ENCODE measurements at places on chromosomes 6 and 20.
A peak's percentile ranks its signal among the peaks of the same experiment; 100 is the strongest.

GRCh38 chr6:136524936-136525413, 25.2 kb downstream of the MAP7 start:
- DNase-seq: no peak

- peak; percentile 73 for DNase-seq
These were observed 71.5 kb downstream of the HFE start for GRCh38 chr6:26158581-26159356.

DNA sequence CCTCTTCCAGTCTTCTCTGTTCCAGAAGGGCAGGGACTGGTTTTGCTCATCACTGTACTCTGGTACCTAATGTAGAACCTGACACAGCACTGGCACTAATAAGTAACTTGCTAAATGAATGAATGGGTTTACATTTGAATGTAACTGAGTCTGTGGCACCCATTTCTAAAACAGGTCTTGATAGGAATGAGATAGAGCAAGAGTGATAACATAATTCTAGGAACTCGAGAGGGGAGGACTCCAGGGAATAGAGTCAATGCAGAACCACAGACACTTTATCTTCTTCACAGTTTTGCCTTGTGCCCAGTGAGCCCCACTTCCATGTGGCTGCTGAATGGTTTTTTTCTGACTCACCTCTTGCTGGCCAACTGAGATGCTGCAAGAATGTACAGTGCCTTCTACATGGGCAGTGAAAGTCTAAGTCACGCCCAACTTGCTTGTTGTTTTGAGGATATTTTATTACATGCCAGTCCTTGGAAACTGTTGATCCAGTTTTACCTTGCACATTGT, 61.1 kb downstream of the TBC1D7 start:
- no peak for DNase-seq

DNA sequence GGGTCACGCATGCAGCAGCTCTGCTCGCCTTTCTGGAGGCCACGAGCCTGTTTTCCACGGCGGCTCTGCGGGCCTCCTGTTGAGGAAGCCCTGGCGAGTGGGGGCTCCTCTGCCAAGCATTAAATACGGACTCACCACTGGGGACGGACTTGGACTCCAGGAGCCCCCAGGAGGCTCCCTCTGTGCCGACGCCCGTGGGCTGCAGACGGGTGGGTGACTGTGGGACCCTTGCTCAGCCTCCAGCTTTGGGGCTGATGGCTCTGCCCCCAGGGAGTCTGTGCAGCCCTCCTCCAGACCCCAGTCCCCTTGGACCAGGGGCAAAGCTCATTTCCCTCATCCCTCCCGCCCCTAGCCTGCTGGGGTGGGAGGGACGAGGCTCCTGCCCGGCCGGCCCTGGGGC, 236.2 kb downstream of the TAF4 start:
- DNase-seq: no peak

DNA sequence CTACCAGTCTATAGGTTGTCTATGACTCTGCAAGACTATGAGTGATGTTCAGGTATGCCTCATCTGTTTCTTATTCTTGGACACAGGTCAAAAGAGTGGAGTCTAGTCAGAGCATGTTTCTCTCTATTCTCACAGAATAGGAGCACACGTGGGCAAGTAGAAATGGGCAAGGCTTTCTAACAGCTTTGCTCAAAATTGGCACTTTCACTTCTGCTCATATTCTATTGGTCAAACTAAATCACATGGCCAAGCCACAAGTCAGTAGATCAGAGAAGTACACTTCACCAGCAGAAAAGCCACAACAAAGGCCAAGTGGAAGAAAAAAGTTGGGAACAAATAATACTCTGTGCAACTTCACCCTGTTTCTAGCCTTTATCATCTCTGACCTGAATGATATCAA, 354.5 kb upstream of the SYNCRIP start:
- DNase-seq: no peak

DNA sequence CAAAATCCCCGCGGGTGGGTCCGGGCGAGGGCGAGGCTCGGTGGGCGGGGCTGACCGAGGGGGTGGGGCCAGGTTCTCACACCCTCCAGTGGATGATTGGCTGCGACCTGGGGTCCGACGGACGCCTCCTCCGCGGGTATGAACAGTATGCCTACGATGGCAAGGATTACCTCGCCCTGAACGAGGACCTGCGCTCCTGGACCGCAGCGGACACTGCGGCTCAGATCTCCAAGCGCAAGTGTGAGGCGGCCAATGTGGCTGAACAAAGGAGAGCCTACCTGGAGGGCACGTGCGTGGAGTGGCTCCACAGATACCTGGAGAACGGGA, 809 bp downstream of the HLA-G start:
- no peak for DNase-seq

- DNase-seq: no peak
These were observed 87.6 kb downstream of the AGPAT4 start for GRCh38 chr6:161186173-161186769.

DNA sequence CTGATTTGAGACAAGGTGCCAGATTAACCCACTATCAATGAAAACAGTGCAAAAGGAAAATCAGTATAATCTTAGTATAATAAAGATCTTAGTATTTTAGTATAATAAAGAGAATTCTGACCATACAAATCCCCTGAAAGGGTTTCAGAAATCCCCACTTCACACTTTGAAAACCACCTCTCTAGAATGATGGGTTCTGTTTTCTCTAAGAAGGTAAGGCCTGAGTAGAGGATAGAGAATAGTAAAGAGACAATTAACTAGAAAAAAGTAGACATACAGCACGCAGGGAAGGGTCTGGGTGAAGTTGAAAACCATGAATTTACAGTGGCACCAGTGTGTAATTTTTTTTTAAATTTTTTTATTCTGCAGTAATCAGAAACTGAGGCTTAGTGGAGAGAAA, 73.6 kb downstream of the REV3L start:
- no peak for DNase-seq

DNA sequence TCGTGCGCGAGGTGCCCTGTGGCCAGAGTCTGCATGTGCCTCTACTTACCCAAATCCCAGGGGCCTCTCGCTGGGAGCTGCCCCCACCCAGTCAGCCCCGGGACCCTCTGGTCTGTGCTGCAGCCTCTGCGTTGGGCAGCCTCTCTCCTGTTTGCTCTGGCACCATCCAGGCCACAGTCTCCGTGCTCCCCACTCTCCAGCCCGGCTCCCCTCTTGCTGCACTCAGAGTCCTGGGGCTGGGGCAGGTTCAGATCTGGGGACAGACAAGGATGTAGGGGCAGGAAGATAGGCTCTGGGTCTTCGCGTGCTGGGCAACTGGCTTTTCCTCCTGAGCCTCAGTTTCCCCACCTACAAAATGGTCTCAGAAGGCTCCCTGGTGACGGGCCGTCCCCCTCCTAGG, 70.8 kb upstream of the GATA5 start:
- no peak for DNase-seq

DNA sequence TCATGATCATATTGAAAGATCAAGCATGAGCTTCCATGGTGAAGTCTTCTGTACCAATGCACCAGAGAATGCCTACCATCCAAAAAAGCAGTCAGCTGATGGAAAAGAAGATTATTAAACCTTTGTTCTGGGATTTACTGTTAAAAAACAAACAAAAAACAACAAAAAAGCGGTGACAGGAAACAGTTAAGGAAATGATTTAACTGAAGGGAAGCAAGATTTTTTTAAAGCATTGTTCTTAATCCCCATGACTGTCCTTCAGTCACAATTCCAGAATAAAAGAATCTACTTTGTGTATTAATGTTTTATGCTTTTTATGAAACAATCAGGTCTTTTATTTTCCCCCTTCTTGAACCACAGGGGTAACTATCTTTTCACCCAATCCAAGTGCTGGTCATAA, 23.9 kb downstream of the FAM162B start:
- DNase-seq: no peak

DNA sequence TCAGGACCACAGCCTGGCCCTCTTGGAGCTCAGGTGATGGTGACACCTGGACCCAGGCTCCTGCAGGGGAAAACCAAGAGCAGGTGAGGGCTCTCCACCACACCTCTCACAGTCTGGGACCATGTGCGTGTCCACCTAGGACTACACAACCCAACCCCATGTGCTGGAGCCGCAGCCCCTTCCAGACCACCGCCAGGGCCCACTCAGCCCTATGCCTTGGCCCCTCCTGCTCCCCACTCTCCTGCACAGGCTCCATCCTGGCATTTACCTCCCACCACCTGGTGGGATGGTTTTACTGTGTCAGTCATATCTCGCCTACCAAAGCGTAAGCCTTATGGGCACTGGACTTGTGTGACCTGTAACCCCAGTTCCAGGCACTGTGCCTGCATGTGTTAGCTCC, 13.1 kb upstream of the ADAM33 start:
- no peak for DNase-seq

DNA sequence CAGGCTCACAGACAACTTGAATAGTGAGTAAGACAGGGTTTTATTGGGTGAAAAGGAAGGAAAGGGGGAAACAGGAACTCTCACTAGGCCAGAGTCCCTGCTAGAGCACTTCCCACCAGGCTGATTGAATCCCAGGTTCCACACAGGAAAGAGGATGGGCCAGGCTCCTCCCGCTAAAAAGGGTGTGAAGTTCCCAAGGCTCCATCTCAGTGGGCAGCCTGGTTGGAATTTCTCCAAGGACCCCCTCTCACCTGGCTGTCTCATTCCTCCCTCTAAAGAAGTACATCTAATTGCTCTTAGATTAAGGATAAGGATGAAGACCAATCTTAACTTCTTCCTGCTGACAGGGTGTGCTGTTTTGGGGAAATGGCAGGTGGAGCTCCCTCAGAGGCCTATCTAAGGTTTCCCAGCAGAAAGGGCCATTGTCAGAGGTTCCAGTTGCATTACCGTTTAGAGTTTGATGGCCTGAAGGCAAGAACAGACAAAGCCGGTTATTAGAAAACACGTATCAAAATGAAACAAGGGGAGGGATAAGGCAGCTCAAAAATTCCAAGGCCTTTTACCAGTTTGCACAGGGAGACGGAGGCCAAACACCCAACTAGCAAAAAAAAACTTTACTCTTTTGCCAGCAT, 21.5 kb downstream of the COL19A1 start:
- DNase-seq: no peak

DNA sequence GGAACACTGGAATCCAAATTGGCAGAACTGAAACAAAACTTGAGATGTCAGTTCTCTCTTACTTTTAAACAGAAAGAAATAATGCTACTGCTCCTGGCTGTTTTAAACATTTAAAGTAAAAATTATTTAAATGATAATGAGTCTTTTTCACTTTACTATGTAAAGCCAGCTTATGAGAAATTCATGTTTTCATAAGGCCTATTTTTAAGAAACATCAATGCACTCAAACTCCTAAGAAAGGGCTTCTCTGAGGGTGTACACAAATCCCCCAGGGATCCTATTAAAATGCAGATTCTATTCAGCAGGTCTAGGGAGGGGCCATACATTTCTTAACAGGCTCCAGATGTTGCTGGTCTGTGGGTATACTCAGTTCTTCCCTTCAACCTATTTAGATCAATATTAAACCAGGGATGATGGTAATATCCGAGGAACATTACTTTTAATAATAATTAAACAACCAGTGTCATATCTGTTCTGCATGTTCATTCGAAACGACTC, 2.3 kb downstream of the FERMT1 start:
- no peak for DNase-seq

DNA sequence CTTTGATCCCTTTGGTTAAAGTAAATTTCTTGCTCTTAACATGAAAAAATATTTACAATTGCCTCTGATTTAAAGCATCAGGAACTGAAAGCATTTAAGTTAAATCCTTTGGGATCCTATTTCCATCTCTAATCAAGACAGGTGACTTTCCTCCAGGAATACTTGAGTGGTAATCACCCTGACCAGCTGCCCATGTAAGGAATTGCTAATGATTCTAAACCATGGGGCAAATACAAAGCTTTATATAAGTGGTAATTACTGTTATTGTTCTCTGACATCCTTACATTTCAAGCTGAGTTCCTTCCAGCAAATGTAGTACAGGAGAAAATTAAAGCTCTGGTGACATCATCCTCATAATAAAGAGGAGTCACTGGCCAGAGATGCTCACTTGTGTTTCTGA, 100.6 kb downstream of the CRYBG1 start:
- DNase-seq: no peak

DNA sequence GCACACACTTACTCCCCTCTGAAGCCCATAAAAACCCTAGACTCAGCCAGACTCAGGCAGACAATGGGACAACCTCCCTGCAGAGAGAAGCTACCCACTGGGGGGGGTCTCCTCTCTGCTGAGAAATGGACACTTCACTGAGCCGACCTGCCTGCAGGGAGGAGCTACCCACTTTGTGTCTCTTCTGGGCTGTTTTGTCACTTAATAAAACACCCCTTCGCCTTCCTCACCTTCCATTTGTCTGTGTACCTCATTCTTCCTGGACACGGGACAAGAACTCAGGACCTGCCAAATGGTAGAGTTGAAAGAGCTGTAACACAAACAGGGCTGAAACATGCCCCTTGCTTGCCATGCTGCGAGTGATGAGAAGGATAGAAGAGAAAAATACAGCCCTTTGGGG, 151.7 kb upstream of the HDDC2 start:
- DNase-seq: no peak

DNA sequence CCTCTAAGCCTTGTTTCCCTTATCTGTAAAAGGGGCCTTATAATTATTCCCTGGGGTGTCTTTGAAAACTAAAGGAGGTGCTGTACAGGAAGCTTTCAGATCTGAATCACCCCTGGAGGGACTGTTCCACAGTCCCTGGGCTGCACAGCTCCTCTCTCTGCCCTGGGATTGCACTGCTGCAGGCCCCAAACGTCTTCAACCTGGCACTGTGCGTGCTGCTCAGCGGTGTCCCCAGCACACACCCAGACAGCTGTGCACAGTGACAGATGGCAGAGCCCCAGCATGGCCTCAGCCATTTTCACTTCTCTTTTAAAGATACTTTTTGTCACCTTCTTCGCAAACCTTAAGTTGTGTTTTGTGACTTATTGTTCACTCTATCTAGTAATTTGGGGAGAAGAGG, 50.7 kb upstream of the INSM1 start:
- DNase-seq: no peak

- no peak for DNase-seq
These were observed 13.3 kb upstream of the ENPP5 start for GRCh38 chr6:46184114-46184513.

GRCh38 chr6:16163066-16163465, 34.2 kb downstream of the MYLIP start:
- DNase-seq: no peak

- DNase-seq: no peak
These were observed 40.3 kb downstream of the AKAP7 start for GRCh38 chr6:131175564-131175963.

- DNase-seq: no peak
These were observed 47.0 kb upstream of the BMP5 start for GRCh38 chr6:55922406-55922805.

DNA sequence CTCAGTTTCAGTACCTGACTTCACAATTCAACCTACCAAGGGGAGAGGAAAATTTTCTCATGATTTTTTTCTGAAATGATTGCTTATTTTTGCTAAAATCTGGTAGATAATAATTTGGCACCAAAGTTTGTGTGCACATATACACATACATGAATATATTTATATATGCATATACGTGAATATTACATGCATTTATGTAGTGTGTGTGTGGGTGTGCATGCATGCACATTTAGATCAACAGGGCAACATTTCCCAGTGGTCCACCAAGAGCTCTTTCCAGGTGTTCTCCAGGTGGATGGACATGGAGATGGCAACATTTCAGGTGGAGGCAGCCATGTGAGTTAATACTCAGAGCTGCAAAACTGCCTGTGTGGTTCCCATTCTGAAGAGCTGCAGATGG, 320.9 kb downstream of the SAMD5 start:
- no peak for DNase-seq

Data from natural killer cell treated with Interleukin-12 subunit alpha and Interleukin-12 subunit beta and Interleukin-15 and Interleukin-18, amount 100 ng/mL, for 72 hours (primary cell).